ENCODE measurements at places on chromosomes 6 and 20.

- DNase-seq = no peak
Measured at GRCh38 chr6:87837444-87837843, 135.4 kb upstream of the AKIRIN2 start.

DNA sequence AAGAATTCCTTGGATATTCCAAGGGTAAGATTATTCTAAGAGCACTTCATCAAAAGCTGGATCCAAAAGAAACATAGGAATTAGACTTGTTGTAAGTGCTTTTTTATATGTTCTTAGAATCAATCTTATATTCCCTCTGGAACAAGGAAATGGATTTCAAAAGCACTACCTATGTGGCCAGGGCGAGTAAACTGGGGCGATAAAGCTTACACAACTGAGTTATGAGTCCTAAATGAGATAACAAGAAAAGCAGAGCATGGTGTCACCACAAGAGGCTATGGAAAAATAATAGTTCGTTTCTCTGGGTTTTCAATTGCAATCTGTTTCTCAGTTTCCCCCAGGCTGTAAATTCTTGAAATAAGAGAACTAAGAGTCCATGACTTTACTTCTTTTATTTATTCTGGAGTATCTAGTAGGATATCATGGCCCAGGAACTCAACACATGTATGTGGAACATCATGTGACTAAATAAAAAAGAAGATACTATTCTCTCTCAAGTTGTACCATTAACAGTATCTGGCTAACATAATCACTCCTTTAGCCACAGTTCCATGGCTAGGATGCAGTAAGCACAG is 51.5 kb downstream of the NUDT3 start:
- DNase-seq = no peak

GRCh38 chr20:51807720-51808250 is 5.5 kb upstream of the SALL4 start:
- no peak for DNase-seq

- no peak for DNase-seq
Measured at GRCh38 chr6:38091613-38092012, 272.1 kb downstream of the ZFAND3 start.

DNA sequence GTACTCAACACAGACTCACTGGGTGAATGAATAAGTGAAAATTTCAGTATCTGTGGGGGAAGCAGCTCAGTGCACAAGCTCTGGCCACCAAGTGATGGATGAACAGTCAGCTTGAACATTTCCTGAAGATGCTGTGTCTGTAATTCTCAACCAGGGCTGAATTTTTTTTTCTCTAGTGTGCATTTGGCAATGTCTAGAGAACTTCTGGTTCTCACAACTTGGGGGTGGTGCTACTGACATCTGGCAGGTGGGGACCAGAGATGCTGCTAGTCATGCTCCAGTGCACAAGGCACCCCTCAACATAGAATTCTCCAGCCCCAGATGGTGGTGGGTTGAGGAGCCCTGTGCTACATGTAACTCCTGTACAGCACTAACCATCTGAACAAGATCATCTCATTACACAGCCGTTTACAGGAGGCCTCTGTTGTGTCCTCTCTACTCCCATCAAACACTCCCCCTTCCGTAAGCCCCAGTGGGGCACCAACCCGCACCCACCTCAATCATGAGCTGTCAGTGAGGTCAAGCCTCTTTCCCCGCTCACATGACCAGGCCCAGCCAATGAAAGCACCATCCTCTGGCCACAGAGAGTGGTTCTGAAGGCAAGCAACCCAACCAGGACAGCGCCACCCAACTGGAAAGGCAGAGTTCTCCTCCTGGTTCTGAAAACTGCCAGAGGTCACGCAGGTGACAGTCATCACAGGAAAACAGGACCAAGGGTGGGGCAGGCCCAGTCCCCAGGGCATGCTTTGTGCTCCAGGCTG is 103.9 kb upstream of the PMEPA1 start:
- DNase-seq = no peak

DNA sequence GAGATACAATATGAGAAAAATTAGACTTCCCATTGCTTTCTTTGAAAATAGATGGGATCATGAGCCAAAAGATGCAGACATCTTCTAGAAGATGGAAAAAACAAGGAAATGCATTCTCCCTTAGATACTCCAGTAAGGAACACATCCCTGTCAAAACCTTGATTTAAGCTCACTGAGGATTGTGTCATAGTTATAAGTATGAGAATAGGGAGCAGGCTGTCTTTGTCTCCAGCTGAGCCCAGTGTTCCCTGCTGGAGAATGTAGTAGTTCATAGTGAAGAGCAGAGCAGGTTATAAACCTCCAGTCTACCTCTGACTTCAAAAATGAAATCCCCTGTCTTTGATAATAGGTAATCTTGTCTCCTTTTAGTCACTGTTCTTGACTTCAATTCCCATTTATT is 589.9 kb downstream of the PHF3 start:
- DNase-seq = no peak

- no peak for DNase-seq
Measured at GRCh38 chr6:38131527-38131965, 312.0 kb downstream of the ZFAND3 start.

GRCh38 chr20:63320616-63321147 is 27.7 kb downstream of the COL20A1 start:
- DNase-seq = no peak

DNA sequence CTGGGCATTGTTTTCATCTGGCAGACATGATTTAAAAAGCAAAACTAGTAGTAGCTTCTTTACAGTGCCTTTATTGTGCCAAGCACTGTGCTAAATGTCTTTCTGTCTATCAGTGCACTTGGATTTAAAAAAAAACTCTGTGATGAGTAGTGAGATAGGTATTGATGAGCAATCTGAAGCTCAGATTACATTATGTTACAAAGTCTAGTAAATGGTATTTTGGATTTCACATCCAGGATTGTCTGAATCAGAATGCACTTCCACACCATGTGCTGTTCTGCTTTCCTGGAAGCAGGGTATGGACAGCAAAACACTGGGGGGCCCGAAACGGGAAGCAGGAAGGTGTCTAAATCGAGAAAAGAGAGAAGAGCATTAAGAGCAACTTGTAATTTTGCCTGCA is 103.4 kb upstream of the CCN2 start:
- no peak for DNase-seq

GRCh38 chr6:129100164-129100563 is 217.2 kb downstream of the LAMA2 start:
- DNase-seq = no peak

GRCh38 chr6:40359808-40360207 is 227.4 kb downstream of the LRFN2 start:
- no peak for DNase-seq

- no peak for DNase-seq
Measured at GRCh38 chr20:24752612-24753011, 196.5 kb upstream of the CST7 start.

DNA sequence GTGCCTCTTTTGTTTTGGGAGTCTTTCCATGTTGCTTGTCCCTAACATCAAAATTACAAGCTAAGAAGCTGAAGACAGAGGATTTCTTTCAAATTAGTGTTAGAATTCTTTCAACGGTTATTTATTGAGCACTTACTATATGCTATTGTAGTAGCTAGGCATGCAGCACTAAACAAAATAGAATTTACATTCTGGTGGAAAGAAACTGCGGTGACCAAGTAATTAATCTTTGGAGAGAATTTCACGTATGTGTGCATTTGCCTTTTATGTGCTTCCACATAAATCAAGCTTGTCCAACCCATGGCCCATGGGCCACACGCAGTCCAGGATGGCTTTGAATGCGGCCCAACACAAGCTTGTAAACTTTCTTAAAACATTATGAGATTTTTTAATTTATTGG is 33.0 kb upstream of the DUSP22 start:
- DNase-seq = no peak

DNA sequence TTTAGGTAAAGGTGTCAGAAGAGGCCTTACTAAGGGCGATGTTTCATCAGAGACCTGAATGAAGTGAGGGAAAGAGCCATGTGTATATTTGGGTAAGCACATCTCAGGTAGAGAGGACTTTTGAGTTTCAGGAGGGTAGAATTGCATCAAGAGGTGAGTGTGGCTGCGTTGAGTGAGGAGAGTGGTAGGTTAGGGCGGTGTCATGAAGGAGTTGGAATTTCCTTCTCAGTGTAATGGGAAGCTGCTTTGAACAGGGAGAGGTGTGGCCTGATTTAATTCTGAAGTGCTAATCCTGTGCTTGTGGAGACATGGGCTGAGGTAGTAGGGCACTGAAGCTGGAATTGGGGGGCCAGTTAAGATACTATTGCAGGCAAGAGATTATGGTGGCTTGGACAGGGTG is 53.9 kb downstream of the IGF2R start:
- no peak for DNase-seq

- no peak for DNase-seq
Measured at GRCh38 chr20:2558581-2559278, 22.4 kb downstream of the TMC2 start.

- DNase-seq = no peak
Measured at GRCh38 chr6:53731866-53732636, 62.8 kb upstream of the LRRC1 start.

- DNase-seq = no peak
Measured at GRCh38 chr20:32780749-32781655, 18.8 kb downstream of the DNMT3B start.

- no peak for DNase-seq
Measured at GRCh38 chr6:119162134-119162775, 83.8 kb upstream of the FAM184A start.

DNA sequence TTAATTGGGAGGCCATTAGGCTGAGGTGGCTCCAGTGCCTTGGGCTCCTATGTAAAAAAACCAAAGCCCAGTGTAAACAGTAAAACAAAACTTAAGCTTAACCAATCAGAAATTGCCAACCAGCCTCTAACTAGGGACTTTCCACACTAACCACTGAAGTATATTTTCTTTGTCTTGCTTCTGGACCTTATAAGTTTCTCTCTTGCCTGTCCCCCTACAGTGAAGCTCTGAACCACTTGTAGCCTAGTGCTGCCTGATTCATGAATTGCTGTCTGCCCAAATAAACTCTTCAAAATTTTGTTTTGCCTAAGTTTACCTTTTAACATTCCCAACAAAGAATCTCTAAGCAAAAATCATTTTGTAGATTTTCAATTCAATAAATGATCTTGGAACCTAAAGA is 28.2 kb downstream of the POPDC3 start:
- no peak for DNase-seq

DNA sequence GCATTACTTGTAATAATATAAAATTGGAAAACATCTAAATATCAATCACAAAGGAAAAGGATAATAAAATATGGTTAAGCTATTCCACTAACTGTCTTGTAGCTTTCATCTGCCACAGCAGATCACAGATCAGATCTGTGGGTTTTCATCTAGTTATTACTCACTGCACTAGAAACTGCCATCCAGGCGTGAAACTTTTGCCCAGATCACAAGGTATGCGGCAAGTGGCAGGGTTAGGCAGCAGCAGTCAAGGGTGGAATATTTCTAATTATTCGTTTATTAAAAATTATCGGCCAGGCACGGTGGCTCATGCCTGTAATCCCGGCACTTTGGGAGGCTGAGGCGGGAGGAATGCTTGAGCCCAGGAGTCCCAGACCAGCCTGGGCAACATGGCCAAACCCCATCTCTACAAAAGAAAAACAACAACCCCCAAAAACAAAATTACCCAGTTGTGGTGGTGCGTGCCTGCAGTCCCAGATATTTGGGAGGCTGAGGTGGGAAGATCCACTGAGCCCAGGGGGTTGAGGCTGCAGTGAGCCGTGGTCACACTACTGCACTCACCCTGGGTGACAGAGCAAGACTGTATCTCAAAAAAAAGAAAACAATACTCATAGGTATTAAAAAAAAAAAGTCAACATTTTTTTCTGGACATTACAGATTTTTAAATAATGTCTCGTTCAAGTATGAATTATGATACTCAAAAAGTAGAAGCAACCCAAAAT is 32.1 kb downstream of the BEND3 start:
- no peak for DNase-seq

- no peak for DNase-seq
Measured at GRCh38 chr6:160358225-160359119, 10.3 kb downstream of the SLC22A3 start.

GRCh38 chr6:167560673-167561569 is 236.0 kb downstream of the TTLL2 start:
- DNase-seq = no peak

GRCh38 chr20:41068806-41069205 is 40.2 kb downstream of the TOP1 start:
- no peak for DNase-seq

- no peak for DNase-seq
Measured at GRCh38 chr20:41308290-41308711, 9.2 kb downstream of the ZHX3 start.

GRCh38 chr6:98967616-98968015 is 19.9 kb upstream of the FBXL4 start:
- DNase-seq = no peak

DNA sequence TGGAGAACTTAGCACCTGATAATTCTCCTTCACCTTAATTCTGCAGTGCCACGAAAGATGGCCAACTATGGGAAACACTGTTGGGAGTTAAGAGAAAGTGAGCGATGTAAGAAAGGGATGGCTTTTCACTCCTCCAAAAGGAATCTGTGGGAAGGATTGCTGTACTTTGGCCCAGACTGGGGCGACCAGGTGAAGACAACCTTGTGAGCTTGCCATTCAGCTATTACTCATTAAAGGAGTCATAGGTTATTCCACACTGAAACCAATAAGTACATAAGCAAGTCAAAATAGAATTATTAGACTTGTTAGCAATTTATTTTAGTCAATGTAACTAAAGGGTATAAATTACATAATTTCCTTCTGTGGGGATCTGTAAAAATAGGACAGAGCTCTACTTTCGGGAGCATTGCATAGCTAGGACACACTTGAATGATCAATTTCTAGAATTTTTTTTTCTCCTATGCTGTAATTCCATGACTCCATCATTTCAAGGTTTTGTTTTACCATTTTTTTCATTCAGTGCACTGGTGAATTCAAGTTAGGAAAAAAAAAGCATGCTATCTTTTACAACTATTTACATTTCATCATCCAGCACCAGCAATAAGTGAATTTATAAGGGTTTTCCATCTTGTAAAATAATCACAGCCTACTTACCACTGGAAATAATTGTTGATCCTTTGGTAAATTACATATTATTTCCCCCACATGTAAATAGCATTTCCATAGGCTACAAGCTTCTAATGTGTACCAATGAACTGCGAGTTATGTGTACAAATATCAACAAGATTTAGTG is 231.7 kb downstream of the SIM1 start:
- no peak for DNase-seq

DNA sequence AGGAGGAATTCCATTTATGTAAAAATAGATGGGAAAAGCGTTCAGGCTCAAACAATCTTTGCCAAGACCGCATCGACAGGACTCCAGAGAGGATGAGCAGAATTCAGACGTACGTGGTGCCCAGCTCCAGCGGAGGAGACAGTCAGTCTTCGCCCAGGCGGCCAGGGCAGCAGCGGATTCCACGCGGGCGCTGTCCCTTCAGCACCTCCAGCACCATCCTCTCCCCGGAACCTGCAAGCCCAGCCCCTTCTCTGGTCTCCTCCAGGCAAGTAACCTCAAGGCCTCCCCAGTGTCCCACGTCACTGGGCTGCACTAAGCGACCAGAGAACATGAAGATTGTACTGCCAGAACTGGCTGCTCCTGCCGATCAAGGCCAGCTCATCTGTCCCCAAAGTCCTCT is 2.8 kb upstream of the KCNQ2 start:
- DNase-seq = no peak

GRCh38 chr20:46195264-46196036 is 77.3 kb downstream of the CD40 start:
- no peak for DNase-seq

GRCh38 chr20:38581013-38581412 is at the start of gene ADIG:
Gene ADIG (plus strand): TSS chr20:38581197. CDS start chr20:38581251, 54 bp downstream.
- DNase-seq = no peak
